Fibroblast of villous mesenchyme (primary cell): ENCODE measurements at places on chromosomes 7 and 10. TPM values are rescaled to one million over a fixed set of nuclear protein-coding genes. Genes with fewer than 3 reads are reported as not detected.

Gene IFIT1B
- total RNA-seq = under 0.01 TPM in 1 of 2 replicates, not detected in the other

Gene C10orf143
- total RNA-seq = under 0.01 and 1.3 TPM in 2 replicates

Gene CYP51A1
- 324 and 431 TPM in 2 replicates for total RNA-seq

Gene CPA4
- 22.5 and 90.2 TPM in 2 replicates for total RNA-seq
